ENCODE measurements at places on chromosomes 16 and 17. TPM values are rescaled to one million over a fixed set of nuclear protein-coding genes. Genes with fewer than 3 reads are reported as not detected.

Gene RASD1
- total RNA-seq, result 1.8 TPM

Gene PDIA2
- total RNA-seq, result 1.3 TPM

Gene UNC13D
- 8.4 TPM for total RNA-seq

Gene EFNB3
- total RNA-seq, result 16.0 TPM

Gene SPN
- total RNA-seq, result 1.8 TPM

Gene NTN1
- 2.3 TPM for total RNA-seq

Gene CNGB1
- not detected for total RNA-seq

Gene CAPN15
- total RNA-seq, result 76.9 TPM

Gene ZSCAN10
- total RNA-seq, result 209 TPM

Gene IL21R
- total RNA-seq, result 0.34 TPM

Gene SLC5A11
- total RNA-seq, result 0.36 TPM

Gene BEAN1
- not detected for total RNA-seq

Data from H1 (cell line).